ENCODE measurements at places on chromosomes 11 and 22.

GRCh38 chr11:88292171-88292843 is 45.2 kb downstream of the CTSC start:
- peak; percentile 32 for DNase-seq

DNA sequence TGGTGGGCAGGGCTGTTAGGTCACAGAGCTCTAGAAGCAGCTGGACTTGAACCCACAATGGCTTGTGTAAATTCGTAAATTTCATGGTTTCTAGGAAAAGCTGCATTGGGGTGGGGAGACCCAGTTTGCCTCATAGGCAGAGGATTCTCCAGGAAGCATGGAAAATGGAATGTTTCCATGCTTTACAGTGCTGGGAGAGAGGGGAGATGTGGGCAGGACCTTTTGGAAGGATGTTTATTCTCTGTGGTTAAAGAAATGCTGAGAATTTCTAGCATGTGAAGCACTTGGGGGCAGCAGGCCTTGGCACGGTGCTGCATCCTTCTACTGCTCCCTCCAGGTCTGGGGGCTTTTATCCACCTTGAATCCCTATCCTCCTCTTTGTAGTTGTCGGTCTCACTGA is 46.3 kb downstream of the TRAF6 start:
- no peak for DNase-seq

DNA sequence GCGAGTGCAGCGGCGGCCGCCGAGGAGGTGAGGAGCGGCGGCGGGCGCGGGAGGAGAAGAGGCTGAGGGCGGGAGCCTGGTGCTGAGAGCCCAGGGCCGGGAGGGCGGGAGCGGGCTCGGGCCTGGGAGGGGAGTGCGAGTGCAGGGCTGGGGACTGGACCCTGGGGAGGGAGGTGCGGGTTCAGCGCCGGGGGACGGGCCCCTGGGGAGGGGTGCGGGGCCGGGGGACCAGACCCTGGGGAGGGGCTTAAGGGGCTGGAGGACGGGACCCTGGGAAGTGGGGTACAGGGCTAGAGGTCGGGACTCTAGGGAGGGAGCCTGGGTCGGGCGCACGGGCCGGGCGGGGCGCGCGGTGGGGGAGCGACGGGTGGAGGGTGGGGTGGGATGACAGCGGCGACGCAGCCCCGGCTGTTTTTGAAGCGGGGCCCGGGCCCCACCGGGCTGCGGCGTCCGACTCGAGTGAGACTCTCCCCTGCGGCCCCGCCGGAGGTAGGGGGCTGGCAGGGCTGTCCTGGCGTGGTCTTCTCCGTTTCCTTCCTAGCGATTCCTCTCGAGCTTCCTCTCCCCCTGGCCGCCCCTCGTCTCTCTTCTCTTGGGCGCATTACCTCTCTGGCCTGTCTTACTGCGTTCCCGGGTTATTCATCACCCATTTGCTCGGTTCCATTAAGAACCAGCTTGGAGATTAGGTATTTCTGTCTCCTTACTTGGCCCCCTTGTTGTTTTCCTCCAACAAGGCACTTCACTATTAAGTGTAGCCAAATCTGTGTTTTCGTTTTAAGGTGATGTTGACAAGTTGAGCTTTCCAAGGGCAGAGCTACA is 754 bp downstream of the NUP50 start:
- DNase-seq, result no peak

- no peak for DNase-seq
These were observed 599.8 kb downstream of the DLG2 start for GRCh38 chr11:85027346-85027745.

DNA sequence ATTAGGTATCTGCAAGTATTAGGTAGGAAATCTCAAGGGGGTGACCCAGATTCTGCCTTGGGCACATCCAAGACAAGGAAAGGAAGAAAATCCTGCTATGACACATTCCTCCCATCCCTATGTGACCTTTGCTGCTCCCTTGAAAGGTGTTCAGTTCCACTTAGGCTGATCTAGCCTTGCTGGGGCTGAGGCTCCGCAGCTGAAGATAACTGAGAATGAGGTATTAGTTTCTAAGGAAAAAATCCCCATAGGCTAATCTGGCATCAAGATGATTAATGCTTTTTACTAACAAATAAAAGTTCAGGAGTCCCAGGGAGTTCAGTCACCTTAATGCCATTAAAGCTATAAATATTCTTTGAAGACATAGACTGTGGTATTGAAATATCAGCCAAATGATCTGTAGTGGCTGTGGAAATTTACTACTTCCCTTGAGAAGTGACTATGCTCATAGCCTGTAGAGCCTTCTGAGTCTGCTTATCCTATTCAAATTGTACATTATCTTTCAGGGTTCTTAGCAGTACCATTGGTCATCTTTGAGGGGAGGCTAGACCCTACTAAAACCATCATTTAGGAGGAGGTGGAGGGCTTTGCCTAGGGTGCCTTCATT is 239.9 kb upstream of the RAG2 start:
- DNase-seq, result no peak

- no peak for DNase-seq
These were observed 62.0 kb downstream of the STK33 start for GRCh38 chr11:8531982-8532381.

- DNase-seq, result no peak
These were observed 184.4 kb downstream of the CEP164 start for GRCh38 chr11:117511931-117512539.

GRCh38 chr22:40499209-40499623 is 128.8 kb downstream of the SGSM3 start:
- no peak for DNase-seq

- DNase-seq, result no peak
These were observed 276.5 kb upstream of the MTNR1B start for GRCh38 chr11:92692826-92693546.

GRCh38 chr22:32722441-32722840 is 79.1 kb upstream of the TIMP3 start:
- DNase-seq, result no peak

- no peak for DNase-seq
These were observed 62.2 kb downstream of the BCR start for GRCh38 chr22:23242473-23243001.

- DNase-seq, result no peak
These were observed at the start of gene OR8B8 for GRCh38 chr11:124445646-124446150. Gene OR8B8, minus strand, starts transcription at chr11:124445696. Its CDS starts 4,611 bp downstream, at chr11:124441085.

GRCh38 chr11:1308743-1309497 is 512 bp downstream of the TOLLIP start:
- DNase-seq, result no peak

- DNase-seq, result no peak
These were observed 7.2 kb downstream of the ARHGEF12 start for GRCh38 chr11:120343429-120343828.

DNA sequence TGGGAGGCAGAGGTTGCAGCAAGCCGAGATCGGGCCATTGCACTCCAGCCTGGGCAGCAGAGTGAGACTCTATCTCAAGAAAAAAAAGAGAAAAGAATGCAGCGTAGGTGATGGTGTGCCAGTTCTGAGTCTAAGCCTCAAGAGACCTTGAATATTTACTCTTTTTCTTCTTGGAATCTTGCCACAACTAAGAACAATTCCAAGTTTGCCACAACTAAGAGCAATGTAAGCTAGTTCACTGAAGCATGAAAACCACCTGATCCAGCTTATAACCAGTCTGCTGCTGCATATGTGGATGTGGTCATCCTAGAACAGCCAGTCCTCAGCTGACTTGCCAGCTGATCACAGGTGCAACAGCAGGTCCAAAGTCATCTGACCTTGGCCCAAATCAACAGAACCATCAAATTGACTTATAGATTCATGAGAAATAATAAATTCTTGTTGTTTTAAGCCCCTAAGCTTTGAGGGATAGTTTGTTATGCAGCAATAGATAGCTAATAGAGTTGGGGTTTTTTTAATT is 25.4 kb upstream of the SEZ6L start:
- no peak for DNase-seq

GRCh38 chr22:27720860-27721259 is 80.7 kb downstream of the MN1 start:
- DNase-seq, result no peak

- no peak for DNase-seq
These were observed 22.3 kb upstream of the TMA7B start for GRCh38 chr22:39937906-39938305.

DNA sequence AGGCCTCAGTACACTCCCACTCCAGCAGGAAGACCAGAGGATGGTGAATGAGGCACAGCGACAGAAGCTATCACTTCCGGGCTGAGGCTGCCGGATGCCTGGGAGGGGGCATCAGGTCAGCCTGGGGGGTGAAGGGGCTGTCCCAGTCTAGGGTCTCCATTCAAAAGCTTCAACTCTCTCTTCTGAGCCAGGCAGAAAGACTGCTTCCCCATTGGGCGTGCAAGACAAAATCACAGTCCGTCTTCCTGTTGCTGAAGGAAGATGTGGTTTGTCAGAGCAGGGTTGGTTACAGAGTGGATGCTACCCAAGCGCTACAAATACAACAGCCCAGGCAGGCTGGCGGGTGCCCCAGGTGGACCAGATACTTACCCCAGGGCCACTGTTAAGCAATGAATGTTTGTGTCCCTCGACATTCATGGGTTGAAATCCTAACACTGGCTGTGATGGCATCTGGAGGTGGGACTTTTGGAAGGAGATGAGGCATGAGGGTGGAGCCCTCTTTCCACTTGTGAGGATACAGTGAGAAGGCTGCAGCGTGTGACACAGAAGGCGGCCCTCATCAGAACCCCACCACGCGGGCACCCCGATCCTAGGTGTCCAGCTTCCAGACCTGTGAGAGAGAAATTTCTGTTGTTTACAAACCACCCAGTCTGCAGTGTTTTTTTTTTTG is 12.0 kb downstream of the UPK3A start:
- DNase-seq, result peak; percentile 41

- no peak for DNase-seq
These were observed 87.4 kb upstream of the SHISAL1 start for GRCh38 chr22:44399906-44400762.

GRCh38 chr11:47259232-47259977 is 1.6 kb downstream of the NR1H3 start:
- DNase-seq, result no peak

GRCh38 chr11:12698048-12698447 is 23.8 kb downstream of the TEAD1 start:
- peak; percentile 40 for DNase-seq

- DNase-seq, result no peak
These were observed 7.6 kb upstream of the ASCL2 start for GRCh38 chr11:2277933-2278523.

- no peak for DNase-seq
These were observed 1032.8 kb upstream of the RAG2 start for GRCh38 chr11:37630866-37631265.

GRCh38 chr22:23409976-23410375 is 170.1 kb downstream of the IGLL1 start:
- DNase-seq, result no peak

DNA sequence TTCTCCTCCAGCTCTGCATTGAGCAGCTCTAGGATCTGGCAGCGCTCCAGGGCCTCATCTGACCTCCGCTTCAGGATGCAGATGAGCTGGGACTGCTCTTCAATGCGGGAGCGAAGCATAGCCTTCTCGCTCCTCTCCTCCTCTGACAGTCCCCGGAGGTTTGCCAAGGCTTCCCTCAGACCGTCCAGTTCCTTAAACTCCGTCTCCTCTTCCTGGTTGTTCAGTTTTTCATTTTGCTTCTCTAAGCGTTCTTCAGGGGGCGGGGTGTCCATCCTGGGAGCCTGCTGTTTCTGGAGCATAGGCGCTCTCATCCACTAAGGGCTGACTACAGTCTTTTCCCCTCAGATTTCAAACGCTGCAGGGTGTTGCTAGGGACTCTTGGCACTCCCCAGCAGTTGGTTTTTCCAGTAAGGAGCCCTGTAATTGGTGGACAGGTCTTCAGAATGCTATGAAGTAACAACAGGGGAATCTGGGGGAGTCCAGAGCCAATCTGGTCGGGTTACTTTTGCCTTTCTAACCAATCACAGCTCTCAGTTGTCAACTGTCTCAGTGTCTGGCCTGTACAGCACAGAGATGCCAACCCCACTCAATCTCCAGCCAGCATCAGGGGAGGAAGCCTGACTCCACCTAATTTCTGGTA is at the start of gene CCDC89:
Gene CCDC89 (minus strand): TSS at position 376 of the 640 bp plus-strand sequence. CDS start 65 bp downstream, at position 311.
- DNase-seq, result no peak

DNA sequence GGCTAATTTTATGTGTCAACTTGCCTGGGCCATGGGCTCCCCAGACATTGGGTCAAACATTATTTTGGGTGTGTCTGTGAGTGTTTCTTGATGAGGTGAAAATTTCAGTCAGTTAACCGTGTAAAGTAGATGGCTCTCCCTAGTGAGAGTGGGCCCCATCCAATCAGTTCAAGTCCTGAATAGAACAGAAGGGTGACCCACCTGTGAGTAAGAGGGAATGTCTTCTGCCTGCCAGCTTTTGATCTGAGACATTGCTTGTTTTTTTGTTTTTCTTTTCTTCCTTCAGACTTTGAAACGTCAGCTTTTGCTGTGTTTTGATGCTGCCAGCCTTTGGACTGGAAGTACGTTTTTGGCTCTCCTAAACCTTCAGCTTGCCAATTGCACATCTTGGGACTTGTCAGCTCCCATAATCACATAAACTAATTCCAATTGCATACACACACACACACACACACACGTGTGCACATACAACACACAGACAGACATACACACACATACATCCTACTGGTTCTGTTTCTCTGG is 300.1 kb downstream of the CNTN5 start:
- DNase-seq, result no peak

DNA sequence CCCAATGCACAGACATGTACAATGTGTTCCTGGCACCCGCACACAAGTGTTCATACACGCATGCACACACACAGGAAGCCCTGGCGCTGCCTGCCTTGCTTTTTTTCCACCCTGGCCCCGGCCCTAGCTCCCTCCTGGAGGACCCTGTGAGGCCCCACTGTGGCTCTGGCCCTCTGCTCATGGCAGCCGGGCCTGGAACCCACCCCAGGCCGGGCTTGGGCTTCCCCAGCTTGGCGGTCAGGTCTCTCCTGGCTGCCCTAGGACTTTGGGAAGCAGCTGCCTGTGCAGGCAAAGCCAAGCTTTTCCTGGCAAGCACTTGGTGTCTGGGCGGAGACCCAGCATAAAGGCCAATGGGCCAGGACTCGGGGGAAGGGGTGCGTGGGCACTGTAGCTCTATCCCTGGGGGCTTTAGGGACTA is 30.5 kb downstream of the CD82 start:
- DNase-seq, result no peak

- DNase-seq, result no peak
These were observed 527 bp downstream of the CARD10 start for GRCh38 chr22:37518509-37519267.

GRCh38 chr22:46366801-46367706 is 31.5 kb downstream of the TRMU start:
- peak; percentile 17 for DNase-seq

- no peak for DNase-seq
These were observed 380.1 kb upstream of the SYN3 start for GRCh38 chr22:33438273-33438672.

GRCh38 chr22:25823276-25823675 is 81.3 kb downstream of the MYO18B start:
- DNase-seq, result no peak

DNA sequence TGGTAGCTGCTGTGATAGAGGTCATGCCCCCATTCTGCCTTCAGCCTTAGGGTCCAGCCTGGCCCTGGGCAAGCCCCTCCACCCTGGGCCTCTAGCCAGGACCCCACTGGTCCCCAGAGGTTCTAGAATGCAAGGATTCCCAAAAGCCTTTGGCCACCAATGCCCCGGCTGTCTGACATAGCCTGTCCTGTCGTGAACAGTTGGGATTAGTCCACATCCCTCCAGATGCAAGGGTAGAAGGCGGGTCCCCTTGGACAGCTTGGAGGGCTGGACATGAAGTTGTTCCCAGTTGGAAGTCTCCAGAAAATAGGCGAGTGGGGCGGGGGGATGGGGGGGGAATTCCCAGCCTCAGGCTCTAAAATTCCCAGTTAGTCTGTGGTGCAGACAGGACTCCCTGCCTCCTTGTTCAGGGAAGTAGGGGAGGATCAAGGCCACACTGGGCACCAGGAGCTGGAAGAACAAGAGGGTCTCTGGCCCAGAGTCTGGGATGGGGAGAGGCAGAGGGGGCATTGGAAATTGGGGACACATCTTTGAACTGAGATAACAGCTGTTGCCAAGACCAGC is 5.2 kb upstream of the ADORA2A start:
- no peak for DNase-seq

- no peak for DNase-seq
These were observed 149.1 kb downstream of the OPCML start for GRCh38 chr11:133383201-133383600.

All from Jurkat, Clone E6-1 (cell line).